ENCODE measurements at places on chromosomes 7 and 10.

GRCh38 chr7:25854059-25854458, 297.9 kb upstream of the NFE2L3 start:
- DNase-seq, result no peak

DNA sequence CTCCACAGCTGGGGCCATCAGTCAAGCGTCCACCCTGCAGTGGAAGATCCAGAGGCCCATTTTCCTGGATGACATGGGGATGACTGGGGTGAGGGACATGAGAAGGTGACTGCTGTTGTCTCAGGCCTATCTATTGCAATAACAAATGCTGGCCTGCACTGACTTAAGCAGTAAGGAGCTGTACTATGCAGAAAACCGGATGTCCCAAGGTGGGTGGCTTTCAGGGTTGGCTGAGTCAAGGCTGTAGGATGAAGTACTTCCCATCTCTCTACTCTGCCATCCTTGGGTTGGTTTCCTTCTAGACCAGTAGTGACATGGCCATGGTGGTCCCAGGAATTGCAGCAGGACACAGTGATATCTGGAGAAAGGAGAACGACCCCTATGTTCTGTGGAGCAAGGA, 48.1 kb downstream of the NEURL1 start:
- no peak for DNase-seq

DNA sequence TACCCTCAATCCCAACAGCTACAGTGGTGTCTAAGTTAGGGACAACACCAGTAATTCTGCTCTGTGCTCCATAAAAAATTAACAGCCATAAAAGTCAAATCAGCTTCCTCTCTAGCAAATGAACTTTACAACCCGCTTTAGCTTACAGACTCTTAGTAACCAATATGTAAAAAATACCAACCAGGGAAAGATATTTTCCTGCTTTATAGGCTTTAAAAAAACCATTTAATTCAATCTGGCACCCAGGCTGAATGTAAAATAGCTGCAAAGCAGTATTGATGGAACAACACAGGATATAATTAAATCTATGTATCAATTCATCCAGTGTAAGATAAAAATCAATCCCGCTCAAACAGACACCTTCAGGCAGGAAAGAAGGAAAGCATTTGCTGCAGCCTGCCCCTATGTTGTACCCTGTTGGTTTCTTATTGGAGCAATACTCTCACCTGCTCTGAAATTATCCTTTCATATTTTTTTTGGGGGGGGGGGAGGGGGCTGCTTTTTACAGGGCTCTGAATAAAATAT, 98.6 kb downstream of the NXPH1 start:
- no peak for DNase-seq

DNA sequence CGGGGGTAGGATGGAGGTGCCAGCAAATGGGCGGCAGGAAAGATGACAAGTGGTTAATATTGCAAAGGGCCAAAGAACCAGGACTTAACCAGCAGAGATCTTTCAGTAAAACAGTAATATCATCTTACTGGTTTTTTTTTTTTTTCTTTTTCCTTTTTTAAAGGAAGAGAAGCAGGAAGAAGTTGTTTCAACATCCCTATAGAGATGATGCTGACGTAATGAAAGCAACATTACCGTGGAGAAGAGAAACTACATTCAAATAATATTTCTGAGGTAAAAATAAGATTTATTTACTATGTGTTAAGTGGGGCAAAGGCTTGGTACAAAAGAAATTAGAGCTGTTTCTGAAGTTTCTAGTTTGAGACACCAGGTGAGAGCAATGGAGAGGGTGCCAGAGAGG, 11.0 kb downstream of the MINDY3 start:
- no peak for DNase-seq

DNA sequence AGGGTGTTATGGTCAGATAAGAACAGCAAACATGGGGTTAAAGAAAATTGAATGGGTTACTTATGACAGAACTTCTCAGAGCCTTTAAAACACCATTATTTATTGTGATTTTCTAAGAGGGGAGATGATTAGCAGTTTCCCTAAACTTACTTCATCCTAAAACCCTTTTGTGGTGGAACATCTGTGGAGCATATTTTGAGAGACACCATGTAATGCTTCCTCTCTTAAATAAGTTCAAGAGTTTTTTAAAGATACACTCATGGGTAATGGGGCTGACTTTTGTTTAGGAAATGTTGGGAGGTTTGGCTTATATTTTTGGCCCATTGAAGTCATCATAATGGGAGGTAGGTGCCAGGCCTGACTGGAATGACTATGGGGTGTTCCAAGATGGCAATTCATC, 8.4 kb upstream of the PDCD4 start:
- no peak for DNase-seq

GRCh38 chr7:99440195-99440594, 1.5 kb downstream of the CPSF4 start:
- peak; percentile 53 for DNase-seq

GRCh38 chr7:99141841-99142726, 1.8 kb downstream of the SMURF1 start:
- peak; percentile 96 for DNase-seq

GRCh38 chr10:818526-819220, 112.8 kb downstream of the LARP4B start:
- no peak for DNase-seq

DNA sequence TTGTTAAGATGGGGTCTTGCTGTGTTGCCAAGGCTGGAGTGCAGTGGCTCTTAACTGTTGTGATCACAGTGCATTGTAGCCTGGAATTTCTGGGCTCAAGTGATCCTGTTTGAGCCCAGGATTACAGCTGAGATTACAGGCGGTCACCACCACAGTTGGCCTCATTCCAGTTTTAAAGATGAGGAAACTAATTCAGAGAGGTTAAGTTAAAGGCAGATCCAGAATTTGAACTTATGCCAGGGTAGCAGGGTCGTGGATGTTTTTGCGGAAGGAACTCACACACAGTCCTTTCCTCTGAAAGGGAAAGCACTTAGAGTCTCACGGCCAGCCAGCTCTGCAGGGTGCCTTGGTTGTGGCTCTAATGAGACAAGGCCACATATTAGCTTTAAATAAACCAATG, 84.7 kb downstream of the MMRN2 start:
- DNase-seq, result peak; percentile 79

GRCh38 chr7:163971-164881, 28.1 kb upstream of the FAM20C start:
- no peak for DNase-seq

DNA sequence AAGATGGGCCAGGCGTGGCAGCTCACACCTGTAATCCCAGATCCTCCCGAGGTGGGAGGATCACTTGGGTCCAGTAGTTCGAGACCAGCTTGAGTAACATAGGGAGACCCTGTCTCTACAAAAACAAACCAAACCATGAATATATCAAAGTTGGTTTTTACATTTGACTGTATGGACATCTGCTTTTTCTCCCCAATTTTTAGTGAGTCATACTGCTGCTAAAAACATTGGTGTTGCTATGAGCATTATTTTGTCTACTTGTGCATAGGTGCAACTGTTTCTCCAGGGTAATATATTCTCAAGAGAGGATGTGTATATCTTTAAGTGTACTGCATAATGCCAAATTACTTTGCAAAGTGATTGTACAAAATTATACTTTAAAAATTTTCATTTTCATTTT, 769 bp upstream of the TMEM248 start:
- no peak for DNase-seq

- DNase-seq, result peak; percentile 75
Observed at GRCh38 chr7:2821161-2821841, 22.8 kb downstream of the GNA12 start.

DNA sequence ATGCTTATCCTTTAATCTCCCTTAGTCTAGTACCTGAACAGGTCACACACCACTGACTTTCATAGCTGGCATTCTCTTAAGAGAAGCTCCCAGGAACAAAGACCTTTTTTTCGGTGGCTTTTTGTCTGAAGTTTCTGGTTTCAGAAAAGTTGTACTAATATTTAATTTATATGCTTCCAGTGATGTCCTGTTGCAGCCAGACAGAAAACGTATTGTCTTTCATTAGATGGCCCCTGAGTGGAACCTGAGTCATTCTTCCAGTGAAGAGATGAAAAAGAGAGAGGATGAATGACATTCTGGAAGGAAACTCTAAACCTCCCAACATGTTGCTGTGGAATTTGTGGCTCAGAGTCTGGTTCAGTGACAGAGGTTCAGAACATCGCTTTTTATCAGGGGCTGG, 274.8 kb upstream of the TAC1 start:
- DNase-seq, result no peak

DNA sequence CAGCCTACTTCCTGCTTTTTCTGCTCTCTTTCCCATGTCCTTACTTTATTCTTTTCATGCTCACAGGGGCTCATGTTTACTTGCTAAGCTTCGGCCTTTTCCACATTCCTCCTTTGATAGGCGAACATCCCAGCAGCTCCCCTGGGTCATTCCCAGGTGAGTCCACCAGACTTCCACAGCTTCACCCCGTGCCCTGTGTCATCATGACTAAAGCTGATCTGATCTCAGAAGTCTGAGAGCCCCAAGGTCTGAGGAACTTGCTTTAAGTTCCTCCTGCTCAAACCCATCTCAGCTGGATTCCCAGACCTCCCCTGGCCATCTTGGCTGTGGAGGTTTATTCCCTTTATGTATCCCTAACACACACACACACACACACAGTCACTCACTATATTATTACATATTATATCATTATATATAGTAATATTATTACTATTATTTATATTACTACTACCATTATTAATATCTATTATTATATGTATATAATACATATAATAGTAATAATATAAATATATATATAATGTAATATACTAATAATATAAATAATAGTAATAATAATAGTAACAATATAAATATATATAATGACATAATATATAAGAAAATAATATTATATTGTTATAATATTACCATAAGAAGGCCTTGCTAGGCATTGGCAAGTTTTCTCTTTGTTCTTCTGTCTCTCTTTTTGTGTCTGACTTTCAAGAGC, 295.9 kb downstream of the PTEN start:
- no peak for DNase-seq

- peak; percentile 36 for DNase-seq
Observed at GRCh38 chr7:98250789-98251188, 1.2 kb downstream of the TECPR1 start.

GRCh38 chr7:128171-129080, 63.9 kb upstream of the FAM20C start:
- DNase-seq, result no peak

GRCh38 chr10:132036887-132037675, 28.7 kb upstream of the JAKMIP3 start:
- DNase-seq, result peak; percentile 76

GRCh38 chr10:86251426-86251825, 115.2 kb downstream of the GRID1 start:
- DNase-seq, result no peak

- DNase-seq, result no peak
Observed at GRCh38 chr10:30775779-30776591, 146.4 kb upstream of the LYZL2 start.

DNA sequence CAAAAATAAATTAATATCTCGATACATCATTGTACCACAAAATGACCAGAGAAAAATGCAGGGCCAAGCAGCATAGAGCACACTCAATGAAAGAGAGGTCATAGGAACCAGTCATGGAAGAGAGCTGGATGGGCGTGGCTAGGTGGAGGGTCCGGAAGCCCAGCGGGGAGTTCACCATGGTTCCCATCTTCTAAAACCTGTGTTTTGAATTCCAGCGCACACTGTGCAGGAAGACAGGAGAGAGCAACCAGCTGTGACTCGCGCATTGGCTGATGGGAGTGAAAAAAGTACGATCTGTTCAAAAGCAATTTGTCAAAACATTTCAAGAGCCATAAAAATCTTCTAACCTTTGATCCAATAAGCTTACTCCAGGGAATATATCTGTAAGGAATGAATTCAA, 125.2 kb upstream of the NANOS1 start:
- DNase-seq, result no peak

GRCh38 chr7:92850516-92850915, 14.1 kb upstream of the CDK6 start:
- no peak for DNase-seq

DNA sequence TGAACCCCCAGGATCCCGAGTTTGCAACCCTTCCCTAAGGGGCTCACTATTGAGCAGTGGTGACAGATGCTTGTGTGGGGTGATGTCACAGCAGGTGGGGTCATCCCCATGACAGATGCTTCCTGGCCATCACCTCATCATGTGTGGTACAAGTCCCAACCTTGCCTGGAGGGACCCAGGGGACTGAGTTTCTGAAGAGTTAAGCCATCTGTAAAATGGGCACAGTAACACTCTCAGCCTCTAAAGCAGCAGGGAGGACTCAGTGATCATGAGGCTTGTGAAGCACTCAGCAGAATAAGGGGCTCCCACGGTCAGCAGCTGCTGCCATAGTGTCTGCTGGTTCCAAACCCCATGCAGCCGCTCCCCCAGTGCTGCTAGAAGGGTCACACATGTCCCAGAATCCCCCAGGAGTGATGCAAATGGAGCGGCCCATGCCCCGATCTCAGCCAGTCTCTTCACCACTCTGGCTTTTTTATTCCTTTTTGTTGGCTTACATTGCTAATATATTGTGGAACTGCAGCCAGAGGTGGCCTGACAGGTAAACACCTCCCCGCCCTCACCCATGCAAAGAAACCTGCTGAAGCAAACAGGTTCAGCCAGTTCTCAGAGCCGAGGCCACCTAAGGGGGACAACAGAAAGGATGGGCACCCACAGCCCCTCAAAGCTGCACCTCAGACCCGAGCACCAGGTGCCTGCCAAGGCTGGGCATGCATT, 102.1 kb upstream of the PDGFA start:
- DNase-seq, result no peak

DNA sequence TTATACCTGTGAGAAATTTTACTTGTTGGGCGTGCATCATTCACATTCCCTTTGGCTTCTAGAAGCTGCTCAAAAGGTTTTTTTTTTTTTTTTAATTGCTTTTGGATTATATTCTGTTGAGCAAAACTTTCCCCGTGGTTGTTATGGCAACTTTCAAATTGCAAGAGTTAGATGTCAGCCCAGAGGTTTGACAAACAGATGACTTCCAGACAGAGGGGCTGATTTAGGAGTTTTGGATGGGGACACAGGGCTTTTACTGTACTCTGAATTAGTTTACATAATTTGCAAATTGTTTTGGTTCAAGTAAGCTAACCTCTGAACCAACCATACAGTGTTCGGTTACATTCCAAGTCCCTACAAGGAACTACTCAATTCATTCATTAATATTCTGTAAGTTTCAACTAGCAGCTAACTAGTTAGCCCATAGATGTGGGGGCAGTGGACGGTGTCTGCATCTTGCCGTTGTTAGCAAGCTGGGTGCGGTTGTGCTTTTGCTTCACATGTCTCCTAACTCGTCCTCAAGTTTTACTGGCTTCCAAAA, 66.4 kb upstream of the JAZF1 start:
- DNase-seq, result no peak

- no peak for DNase-seq
Observed at GRCh38 chr10:42869977-42870350, 87.4 kb downstream of the BMS1 start.

- no peak for DNase-seq
Observed at GRCh38 chr7:100173806-100174495, 3.2 kb downstream of the GPC2 start.

Measured in mesendoderm (in vitro differentiated cells).